ENCODE measurements at places on chromosomes 3 and 15. TPM values are rescaled to one million over a fixed set of nuclear protein-coding genes. Genes with fewer than 3 reads are reported as not detected.

DNA sequence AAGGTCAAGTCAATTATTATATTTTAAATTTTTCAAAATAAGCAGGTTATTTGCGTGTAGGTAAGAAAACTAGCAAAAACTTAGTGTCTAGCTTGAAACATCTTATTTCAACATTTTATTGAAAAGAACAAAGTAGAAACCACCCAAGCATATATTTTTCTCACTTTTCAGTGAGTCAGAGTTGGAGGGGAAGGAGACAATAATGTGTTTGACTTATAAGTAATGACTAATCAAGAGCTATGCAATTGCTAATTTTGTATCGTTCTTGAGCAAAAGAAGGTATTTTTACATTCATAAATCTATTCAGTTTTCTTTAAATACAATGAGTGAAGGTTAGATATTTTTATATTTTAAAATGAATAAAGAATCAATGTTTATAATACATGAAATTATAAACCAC, 54.4 kb upstream of the P2RY1 start:
- no peak for DNase-seq
- no peak overlapping the region for H3K27ac ChIP-seq
- H3K4me1 ChIP-seq, result no peaks in the 10 kb centered on the region
- H3K27me3 ChIP-seq, result no peaks in the 10 kb centered on the region
- no peaks in the 10 kb centered on the region for H3K36me3 ChIP-seq

DNA sequence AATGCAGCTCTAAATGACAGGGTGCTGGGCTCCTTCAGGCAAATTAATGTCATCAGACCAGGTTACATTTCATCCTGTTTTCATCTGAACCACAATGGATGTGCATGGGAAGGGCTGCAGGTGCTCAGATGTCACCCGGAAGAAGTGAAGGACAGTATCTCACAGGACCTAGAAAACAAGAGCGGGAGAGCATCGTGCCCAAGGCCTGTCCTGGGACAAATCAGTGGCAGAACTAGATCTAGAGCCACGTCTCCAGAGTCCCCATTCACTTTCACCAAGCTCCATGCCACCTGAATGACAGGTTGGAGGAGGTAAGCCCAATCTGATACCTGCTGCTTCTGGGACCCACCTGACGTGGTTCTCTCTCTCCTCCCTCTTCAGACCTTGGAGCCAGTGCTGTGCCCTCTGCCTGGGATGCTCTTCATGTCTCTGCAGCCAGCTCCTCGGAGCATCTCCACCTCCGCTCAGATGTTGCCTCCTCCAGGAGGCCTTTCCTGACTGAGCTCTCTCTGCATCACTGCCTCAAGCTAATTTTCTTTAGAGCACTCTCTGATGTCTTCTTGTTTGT, 77.3 kb downstream of the CPN2 start:
- H3K4me3 ChIP-seq, result no peak overlapping the region
- DNase-seq, result peak; percentile 23
- no peaks in the 10 kb centered on the region for H3K27me3 ChIP-seq
- H3K36me3 ChIP-seq, result no peaks in the 10 kb centered on the region
- no peak overlapping the region for H3K27ac ChIP-seq
- no peaks in the 10 kb centered on the region for H3K4me1 ChIP-seq

DNA sequence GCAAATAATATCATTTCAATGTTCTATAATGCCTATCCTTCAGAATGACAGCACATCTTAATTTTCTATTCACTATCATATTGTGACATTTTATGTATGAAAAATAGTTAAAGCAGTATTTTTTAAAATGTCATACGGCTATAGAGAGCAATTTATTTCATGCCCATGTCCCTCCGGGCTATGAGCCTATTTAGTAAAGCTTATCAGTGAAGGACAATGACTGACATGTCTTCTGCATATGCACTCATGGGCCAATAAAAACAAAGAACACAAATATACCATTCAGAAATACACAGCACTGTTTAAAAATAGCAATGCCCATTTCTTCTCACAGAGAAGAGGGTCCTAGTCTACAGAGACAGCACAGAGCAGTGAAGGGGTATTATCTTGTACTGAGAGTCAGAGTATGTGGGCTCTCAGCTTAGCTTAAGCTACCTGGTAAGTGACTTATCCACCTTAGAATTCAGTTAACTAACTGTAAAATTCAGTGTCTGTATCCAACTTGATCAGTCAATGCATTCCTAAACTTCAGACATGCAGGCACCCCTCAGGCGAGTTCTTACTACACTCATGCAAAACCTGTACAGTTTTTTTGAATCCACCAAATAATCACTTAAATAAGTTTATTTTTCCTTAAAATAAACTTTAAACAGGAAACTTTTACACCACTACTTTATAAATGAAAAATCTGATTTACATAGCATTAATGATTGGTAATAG, 9.0 kb downstream of the GOLIM4 start:
- no peaks in the 10 kb centered on the region for H3K4me1 ChIP-seq
- H3K4me3 ChIP-seq, result no peak overlapping the region
- no peaks in the 10 kb centered on the region for H3K36me3 ChIP-seq
- H3K27ac ChIP-seq, result no peak overlapping the region
- H3K27me3 ChIP-seq, result no peaks in the 10 kb centered on the region

- H3K36me3 ChIP-seq, result no peaks in the 10 kb centered on the region
- no peak overlapping the region for H3K27ac ChIP-seq
- peak overlapping the region; percentile 49 for H3K4me3 ChIP-seq
- peaks cover 10% of the 10 kb centered on the region for H3K27me3 ChIP-seq
Measured at GRCh38 chr3:149657321-149657925, 402 bp downstream of the WWTR1 start.

Gene TBL1XR1
- 193 TPM for total RNA-seq

DNA sequence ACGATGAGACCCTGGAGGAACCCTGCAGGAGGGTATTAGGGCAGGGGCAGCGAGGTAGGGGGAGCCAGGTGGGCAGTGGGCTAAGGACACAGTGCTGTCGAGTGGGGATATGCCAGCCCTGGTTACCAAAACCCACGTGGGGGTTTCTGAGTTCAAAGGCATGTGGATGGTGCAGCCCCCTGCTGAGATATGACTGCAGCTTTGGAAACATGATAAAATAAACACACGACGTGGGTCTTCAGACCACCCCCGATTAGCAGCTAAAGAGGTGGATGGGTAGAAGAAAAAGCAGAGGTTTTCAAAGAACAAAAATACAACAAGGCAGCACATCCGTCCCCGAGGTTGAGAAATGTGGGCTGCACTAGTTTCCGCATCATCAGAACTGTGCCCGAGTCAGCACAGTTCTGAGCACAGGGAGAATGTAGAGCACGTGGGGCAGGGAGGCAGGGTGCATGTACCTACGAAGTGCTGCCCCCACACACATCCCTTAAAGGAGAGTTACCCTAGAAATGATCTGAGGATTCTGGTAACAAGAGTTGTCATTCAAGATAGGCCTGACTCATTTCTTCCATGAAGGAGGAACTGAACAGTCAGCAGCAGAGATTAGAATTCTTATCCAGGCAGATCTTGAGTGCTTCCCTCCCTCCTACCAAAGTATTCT, 121.3 kb downstream of the RPLP1 start:
- peaks cover 22% of the 10 kb centered on the region for H3K4me1 ChIP-seq
- no peaks in the 10 kb centered on the region for H3K27me3 ChIP-seq
- DNase-seq, result no peak
- H3K27ac ChIP-seq, result no peak overlapping the region
- no peaks in the 10 kb centered on the region for H3K36me3 ChIP-seq

DNA sequence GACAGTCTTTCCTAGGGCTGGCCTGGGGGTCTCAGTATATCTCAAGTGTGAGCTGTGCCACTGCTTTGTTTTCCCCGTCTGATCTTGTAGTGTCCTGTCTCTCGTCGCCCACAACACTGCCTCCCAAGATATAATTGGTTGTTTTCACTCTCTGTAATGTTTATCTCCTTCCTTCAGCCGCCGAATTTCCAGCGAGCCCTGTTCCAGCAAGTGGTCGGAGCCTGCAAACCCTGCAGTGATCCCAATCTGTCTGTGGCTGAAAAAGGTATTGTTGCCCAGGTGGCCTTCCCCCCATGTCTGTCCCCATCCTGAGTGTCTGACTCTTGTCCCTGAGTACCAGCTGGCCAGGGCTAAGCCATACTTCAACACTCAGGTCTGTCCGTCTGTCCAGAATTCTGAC, 9.5 kb upstream of the MANF start:
- H3K36me3 ChIP-seq, result no peaks in the 10 kb centered on the region
- no peaks in the 10 kb centered on the region for H3K27me3 ChIP-seq
- H3K4me1 ChIP-seq, result peaks cover 9% of the 10 kb centered on the region
- no peak for DNase-seq

- no peaks in the 10 kb centered on the region for H3K36me3 ChIP-seq
- no peaks in the 10 kb centered on the region for H3K4me1 ChIP-seq
- DNase-seq, result no peak
Measured at GRCh38 chr3:161915418-161915750, 418.8 kb downstream of the OTOL1 start.

GRCh38 chr15:82674873-82675272, 27.7 kb upstream of the CPEB1 start:
- no peaks in the 10 kb centered on the region for H3K27me3 ChIP-seq
- no peak for DNase-seq
- no peak overlapping the region for H3K27ac ChIP-seq
- no peaks in the 10 kb centered on the region for H3K36me3 ChIP-seq

DNA sequence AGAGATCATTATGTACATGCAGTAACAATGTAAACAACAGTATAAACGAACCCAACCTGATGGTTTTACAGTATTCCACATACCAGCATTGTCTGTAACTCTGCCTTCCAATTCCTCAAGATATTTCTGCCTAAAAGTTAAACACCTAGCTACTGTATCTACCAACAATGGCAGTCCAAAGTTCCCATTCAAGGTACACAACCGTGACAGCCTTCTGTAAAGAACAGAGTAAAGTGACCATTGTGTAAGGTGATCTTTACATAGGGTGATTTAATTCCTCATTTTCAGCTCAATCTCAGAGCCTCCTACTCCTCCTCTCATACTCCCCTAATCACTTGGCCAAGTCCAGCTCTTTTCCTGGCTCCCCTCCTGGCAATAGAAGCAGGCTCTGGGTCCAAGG, 10.4 kb downstream of the SECISBP2L start:
- H3K27me3 ChIP-seq, result no peaks in the 10 kb centered on the region
- peaks cover 12% of the 10 kb centered on the region for H3K4me1 ChIP-seq
- H3K27ac ChIP-seq, result no peak overlapping the region

Gene AADACL2
- not detected for total RNA-seq

DNA sequence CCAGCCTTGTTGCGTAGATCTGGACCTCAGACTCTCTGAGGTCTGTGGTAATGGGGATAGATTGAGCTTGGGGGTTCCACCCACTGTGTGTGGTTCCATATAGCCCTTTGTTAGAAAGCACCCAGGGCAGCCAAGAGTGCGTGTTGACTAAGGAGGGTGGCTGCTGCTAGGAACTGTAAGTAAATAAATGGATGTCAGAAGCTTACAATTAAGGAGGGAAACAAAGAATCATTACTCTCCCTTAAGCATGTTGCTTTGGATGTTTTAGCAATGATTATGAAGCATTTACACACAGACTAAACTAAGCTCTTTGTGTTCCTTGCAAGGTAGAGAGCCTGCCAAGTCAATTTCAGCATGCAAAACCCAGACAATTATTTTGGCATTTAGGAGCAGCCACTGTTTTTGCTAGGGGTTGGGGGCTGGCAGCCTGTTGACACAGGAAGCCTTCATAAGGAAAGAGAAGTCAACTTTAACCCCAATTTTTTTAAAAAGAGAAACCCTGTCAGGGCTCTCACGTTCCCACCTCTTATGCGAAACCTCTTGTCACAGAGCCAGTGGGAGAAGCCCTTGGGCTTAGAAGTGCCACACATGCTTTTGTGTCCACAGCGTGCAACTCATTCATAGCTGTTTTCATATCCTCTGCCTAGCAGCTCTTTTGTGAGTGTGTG, 127.8 kb downstream of the CMSS1 start:
- DNase-seq, result no peak
- no peak overlapping the region for H3K4me3 ChIP-seq
- H3K4me1 ChIP-seq, result no peaks in the 10 kb centered on the region
- H3K27me3 ChIP-seq, result no peaks in the 10 kb centered on the region
- H3K27ac ChIP-seq, result no peak overlapping the region

GRCh38 chr3:52220380-52221026, 4.9 kb downstream of the TLR9 start:
- H3K27ac ChIP-seq, result no peak overlapping the region
- no peaks in the 10 kb centered on the region for H3K36me3 ChIP-seq
- no peak overlapping the region for H3K4me3 ChIP-seq
- H3K27me3 ChIP-seq, result no peaks in the 10 kb centered on the region
- H3K4me1 ChIP-seq, result peaks cover 91% of the 10 kb centered on the region

- DNase-seq, result no peak
- H3K27me3 ChIP-seq, result no peaks in the 10 kb centered on the region
- H3K4me1 ChIP-seq, result peaks cover 75% of the 10 kb centered on the region
- H3K4me3 ChIP-seq, result no peak overlapping the region
- H3K27ac ChIP-seq, result no peak overlapping the region
Measured at GRCh38 chr15:38530113-38530512, 34.5 kb downstream of the RASGRP1 start.

Gene CACNA2D3
- not detected for total RNA-seq

DNA sequence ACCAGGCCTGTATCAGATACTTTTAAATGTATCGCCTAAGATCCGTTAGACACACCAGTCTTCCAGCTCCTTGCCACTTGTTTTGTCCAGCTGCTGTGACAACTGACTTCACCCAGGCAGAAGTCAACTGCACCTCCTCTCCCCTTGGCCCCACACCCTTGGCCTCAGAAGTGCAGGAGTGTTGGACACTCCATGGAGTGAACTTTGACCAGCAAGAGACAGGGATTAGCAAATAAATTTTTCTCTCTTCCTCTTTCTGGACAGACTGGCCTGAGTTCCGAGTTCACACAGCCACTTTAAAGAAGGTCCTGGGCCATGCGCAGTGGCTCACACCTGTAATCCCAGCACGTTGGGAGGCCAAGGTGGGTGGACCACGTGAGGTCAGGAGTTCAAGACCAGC, 2.9 kb upstream of the CLN6 start:
- H3K4me1 ChIP-seq, result peaks cover 17% of the 10 kb centered on the region
- H3K27ac ChIP-seq, result no peak overlapping the region
- H3K36me3 ChIP-seq, result no peaks in the 10 kb centered on the region
- no peaks in the 10 kb centered on the region for H3K27me3 ChIP-seq
- H3K4me3 ChIP-seq, result no peak overlapping the region
- DNase-seq, result no peak

GRCh38 chr15:69403594-69403993, 10.6 kb upstream of the KIF23 start:
- no peaks in the 10 kb centered on the region for H3K4me1 ChIP-seq
- no peak overlapping the region for H3K27ac ChIP-seq
- H3K36me3 ChIP-seq, result no peaks in the 10 kb centered on the region
- no peak for DNase-seq

Gene CPN2
- total RNA-seq, result not detected

- no peaks in the 10 kb centered on the region for H3K36me3 ChIP-seq
- no peaks in the 10 kb centered on the region for H3K27me3 ChIP-seq
- peaks cover 7% of the 10 kb centered on the region for H3K4me1 ChIP-seq
- H3K27ac ChIP-seq, result no peak overlapping the region
- peak overlapping the region; percentile 25 for H3K4me3 ChIP-seq
- no peak for DNase-seq
Measured at GRCh38 chr15:97995881-97996603, 35.5 kb downstream of the ARRDC4 start.

- no peaks in the 10 kb centered on the region for H3K36me3 ChIP-seq
- DNase-seq, result peak; percentile 47
- H3K4me3 ChIP-seq, result peak overlapping the region; percentile 25
- H3K4me1 ChIP-seq, result peaks cover 41% of the 10 kb centered on the region
- H3K27me3 ChIP-seq, result no peaks in the 10 kb centered on the region
- H3K27ac ChIP-seq, result no peak overlapping the region
Measured at GRCh38 chr3:133490468-133491351, 82.8 kb upstream of the CDV3 start.

All from CD8-positive, alpha-beta memory T cell (primary cell).